ENCODE measurements at places on chromosomes 11 and 22. TPM values are rescaled to one million over a fixed set of nuclear protein-coding genes. Genes with fewer than 3 reads are reported as not detected.

DNA sequence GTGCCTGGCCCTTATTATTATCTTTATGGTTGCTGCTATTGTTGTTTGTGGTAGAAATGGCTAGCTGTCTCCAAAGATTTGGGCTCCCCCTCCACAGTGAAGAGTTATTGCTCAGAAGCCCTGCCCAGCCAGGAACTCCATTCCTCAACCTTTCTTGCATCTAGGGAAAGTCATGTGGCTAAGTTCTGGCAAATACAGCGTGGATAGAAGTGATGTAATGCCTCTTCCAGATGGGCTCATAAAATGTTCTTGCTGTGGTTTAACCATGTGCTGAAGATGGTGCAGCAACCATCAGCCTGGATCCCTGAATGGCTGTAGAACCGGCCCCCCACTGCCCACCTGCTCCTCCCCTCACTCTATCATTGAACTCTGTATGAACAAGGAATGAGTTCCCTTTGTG, 203.5 kb upstream of the E2F8 start:
- H3K36me3 ChIP-seq = no peaks in the 10 kb centered on the region
- peaks cover 12% of the 10 kb centered on the region for H3K27me3 ChIP-seq
- no peak overlapping the region for H3K27ac ChIP-seq
- peaks cover 4% of the 10 kb centered on the region for H3K4me1 ChIP-seq

- peak overlapping the region; percentile 61 for H3K4me3 ChIP-seq
- DNase-seq = no peak
- H3K27ac ChIP-seq = peak overlapping the region; percentile 90
Observed at GRCh38 chr11:62105667-62106191, 18.1 kb upstream of the INCENP start.

DNA sequence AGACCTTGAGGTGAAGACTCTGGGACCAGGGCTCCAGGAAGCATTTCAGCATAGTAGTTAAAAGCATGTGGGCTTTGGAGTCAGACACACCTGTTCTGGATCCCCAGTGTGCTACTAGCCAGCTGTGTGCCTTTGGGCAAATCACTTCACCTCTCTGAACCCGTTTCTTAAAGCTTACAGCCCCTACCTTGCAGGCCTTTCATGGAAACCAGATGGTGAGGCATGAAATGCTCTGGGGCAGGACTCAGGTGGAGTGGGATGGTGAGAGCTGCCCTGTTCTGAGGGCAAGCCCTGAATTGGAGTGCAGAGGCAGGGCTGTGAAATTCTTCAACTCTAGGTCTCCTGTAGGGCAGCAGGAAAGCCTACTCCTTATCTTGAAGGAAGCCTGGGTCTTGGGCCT, 10.5 kb downstream of the UCP2 start:
- no peak overlapping the region for H3K4me3 ChIP-seq
- no peak for DNase-seq
- H3K36me3 ChIP-seq = peaks cover 46% of the 10 kb centered on the region
- peak overlapping the region; percentile 61 for H3K27ac ChIP-seq
- peaks cover 89% of the 10 kb centered on the region for H3K4me1 ChIP-seq

GRCh38 chr11:1228101-1228821, 5.4 kb downstream of the MUC5B start:
- no peak overlapping the region for H3K27ac ChIP-seq
- H3K4me3 ChIP-seq = no peak overlapping the region
- H3K27me3 ChIP-seq = no peaks in the 10 kb centered on the region
- no peaks in the 10 kb centered on the region for H3K36me3 ChIP-seq

DNA sequence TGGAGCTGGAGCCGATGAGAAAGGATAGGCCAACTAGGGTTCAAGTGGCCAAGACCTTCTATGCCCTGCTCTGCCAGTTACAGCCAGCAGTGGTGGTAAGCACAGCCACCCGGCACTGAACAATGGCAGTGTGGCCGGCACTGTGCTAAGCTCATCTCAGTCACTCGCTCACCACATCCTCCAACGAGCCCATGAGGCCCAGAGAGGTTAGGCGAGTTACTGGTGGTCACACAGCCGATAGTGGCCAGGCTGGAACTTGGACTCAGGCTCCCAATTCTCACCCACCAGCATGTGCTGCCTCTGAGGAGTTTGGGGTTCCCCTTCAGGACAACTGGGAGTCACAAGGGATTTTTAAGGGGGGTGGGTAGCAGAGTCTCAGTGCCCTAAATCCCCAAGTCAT, 66.4 kb downstream of the IGLL1 start:
- H3K27ac ChIP-seq = no peak overlapping the region
- H3K27me3 ChIP-seq = peaks cover 2% of the 10 kb centered on the region
- no peak overlapping the region for H3K4me3 ChIP-seq
- DNase-seq = no peak
- no peaks in the 10 kb centered on the region for H3K36me3 ChIP-seq

DNA sequence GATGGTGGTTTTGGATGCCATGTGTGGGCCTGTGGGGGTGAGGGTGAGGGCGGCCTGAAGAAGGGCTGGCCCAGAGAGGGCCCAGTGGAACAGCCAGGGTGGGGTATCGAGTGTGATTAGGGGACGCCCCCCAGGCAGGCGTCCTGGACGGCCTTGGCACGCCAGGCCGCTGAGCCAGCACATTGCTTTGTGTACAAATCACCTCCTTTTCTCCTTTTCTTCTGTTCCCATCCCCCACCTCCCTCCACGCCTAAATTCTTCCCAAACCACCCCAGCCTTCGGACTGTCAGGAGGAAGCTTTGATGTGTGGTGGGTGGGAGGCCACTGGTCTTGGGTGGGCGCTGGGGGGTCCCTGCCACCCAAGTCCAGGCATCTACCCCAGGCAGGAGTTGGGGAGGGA, 7.8 kb upstream of the CD248 start:
- DNase-seq = no peak
- H3K36me3 ChIP-seq = peaks cover 8% of the 10 kb centered on the region
- peaks cover 67% of the 10 kb centered on the region for H3K4me1 ChIP-seq
- no peaks in the 10 kb centered on the region for H3K27me3 ChIP-seq
- peak overlapping the region; percentile 71 for H3K27ac ChIP-seq
- H3K4me3 ChIP-seq = no peak overlapping the region

DNA sequence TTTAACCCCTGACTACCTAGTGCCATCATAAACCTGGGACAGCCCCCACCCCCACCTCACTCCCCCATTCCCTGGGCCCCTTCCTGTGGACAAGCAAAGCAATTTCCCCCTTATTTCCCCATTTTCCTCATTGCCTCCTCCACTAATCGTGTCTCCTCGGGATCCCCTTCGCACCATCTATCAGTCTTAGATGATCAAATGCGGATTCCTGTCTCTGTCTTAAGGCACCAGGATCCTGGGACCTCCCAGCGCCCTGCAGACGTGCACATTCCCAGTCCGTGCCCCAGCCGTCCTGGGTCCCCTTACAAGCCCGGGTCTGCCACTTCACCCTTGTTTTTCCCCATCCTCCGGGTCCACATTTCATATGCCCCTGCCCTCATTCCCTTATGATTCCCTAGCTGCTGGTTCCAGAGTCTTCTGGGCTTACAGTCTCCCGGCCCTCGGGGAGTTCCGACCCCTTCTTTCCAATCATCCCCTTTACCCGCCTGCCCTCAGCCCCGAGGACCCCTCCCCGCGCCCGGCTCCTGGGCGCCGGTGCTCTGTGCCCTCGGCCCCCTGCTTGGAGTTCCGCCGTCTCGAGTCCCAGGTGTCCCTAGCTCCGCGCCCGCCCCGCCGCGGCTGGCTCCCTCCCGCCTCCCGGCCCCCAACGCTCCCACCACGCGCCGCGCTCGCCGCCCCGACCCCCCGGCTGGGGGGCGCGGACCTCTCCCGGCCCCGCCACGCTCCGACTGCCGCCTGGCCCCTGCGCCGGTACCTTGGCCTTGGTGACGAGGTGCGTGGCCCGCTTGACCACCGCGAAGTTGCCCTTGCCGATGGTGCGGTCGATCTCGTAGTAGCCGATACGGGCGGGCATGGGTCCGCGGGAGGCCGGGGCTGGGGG, 599 bp downstream of the SIK3 start:
- H3K27ac ChIP-seq = peak overlapping the region; percentile 93
- H3K27me3 ChIP-seq = peaks cover 2% of the 10 kb centered on the region
- peaks cover 62% of the 10 kb centered on the region for H3K4me1 ChIP-seq
- H3K36me3 ChIP-seq = peaks cover 9% of the 10 kb centered on the region
- peak; percentile 24 for DNase-seq
- H3K4me3 ChIP-seq = peak overlapping the region; percentile 89

The TEF gene
- 3.4 TPM for total RNA-seq

The MS4A15 gene
- total RNA-seq = not detected

The KRTAP5-5 gene
- total RNA-seq = not detected
